Endothelial cell (in vitro differentiated cells): ENCODE measurements at places on chromosomes 16 and 17.
A peak's percentile ranks its signal among the peaks of the same experiment; 100 is the strongest.

DNA sequence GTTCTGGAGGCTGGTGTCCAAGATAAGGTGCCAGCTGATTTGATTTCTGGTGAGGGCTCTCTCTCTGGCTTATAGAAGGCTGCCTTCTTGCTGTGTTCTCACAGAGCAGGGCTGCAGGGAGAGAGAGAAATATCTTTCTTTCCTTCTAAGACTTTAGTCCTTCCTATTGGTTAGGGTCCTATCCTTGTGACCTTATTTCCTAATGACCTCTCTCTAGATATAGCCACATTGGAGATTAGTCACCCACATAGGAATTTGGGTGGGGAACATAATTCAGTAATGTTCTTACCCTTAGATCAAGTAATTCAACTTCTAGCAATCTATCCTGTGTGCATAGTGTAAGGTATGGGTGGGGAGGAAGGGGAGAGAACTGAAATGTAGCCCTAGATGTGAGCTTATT is 18.0 kb upstream of the ABCA5 start:
- no peak for DNase-seq

GRCh38 chr16:11242658-11243057 is 13.3 kb downstream of the SOCS1 start:
- DNase-seq, result no peak

DNA sequence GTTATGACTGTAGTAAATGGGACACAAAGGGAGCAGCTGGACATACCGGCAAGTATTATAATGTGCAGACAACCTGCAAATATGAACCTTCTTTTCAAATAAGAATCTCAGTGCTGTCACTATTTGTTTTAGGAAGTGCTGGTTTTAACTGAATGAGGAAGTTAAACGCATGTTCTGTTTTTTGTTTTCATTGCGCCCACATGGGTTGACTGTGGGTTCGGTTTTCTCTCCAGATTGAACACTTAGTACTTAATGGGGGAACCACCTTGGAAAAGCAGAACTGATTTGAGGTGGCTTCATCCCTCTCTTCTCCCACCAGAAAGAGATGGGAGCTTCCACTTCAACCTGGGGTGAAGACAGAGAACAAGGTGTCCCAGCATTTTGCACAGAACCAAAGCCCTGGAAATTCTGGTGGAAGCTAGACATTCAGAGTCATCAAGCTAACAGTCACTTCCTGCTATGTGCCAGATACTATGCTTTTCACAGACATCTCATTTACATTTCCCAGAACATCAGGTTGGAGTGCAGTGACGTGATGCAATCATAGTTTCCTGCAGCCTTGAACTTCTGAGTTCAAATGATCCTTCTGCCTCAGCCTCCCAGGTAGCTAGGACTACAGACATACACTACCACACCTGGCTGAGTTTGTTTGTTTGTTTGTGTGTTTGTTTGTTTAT is 149.8 kb downstream of the CDH13 start:
- no peak for DNase-seq

DNA sequence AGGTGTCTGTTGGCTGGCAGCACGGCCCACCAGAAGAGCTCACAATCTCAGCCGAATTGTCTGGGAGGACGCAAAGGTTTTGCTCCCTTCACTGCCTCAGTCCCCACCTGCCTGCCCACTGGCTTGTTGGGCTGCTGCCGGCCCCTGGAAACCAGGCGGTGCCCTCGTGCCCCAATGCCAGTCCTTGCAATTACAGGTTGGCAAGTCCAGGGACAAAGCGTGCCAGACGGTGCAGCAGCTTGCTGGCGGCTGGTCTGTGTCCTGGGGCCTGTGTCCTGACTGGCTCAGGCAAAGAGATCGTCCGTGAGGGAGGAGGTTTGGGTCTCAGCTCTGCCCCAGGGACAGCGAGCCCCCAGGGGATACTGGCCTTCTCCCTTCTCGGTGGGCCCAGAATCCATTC is 24.6 kb upstream of the SPNS2 start:
- DNase-seq, result no peak

- DNase-seq, result peak; percentile 25
Measured at GRCh38 chr17:17840751-17841591, 4.2 kb upstream of the SREBF1 start.

- peak; percentile 68 for DNase-seq
Measured at GRCh38 chr16:89489040-89489897, 1.1 kb downstream of the ANKRD11 start.

GRCh38 chr16:85898521-85899442 is at the start of gene IRF8:
IRF8 (plus strand) TSS chr16:85899162; CDS start chr16:85903016, 3,854 bp downstream.
- peak; percentile 67 for DNase-seq

DNA sequence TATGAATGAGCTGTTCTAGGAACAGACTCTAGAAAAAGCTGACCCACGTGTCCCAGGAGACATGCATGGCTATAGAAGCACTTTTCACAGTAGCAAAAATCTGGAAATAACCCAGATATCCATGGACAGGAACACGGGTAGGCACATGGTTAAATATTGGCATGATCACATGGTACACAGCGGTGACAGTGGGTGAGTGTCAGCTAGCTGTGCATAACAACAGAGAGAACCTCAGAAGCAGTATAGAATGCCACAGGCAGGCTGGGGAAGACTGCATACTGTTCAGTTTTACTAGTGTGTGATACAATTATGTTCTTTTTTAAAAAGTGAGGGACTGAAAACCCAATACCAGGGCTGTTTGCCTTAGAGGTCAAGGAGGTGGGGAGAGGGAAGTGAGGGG is 31.4 kb downstream of the EPN2 start:
- DNase-seq, result no peak

GRCh38 chr17:44829523-44830358 is at the start of gene GJC1:
GJC1 (minus strand) TSS chr17:44830287; CDS start chr17:44805817, 24,470 bp downstream.
- peak; percentile 59 for DNase-seq

DNA sequence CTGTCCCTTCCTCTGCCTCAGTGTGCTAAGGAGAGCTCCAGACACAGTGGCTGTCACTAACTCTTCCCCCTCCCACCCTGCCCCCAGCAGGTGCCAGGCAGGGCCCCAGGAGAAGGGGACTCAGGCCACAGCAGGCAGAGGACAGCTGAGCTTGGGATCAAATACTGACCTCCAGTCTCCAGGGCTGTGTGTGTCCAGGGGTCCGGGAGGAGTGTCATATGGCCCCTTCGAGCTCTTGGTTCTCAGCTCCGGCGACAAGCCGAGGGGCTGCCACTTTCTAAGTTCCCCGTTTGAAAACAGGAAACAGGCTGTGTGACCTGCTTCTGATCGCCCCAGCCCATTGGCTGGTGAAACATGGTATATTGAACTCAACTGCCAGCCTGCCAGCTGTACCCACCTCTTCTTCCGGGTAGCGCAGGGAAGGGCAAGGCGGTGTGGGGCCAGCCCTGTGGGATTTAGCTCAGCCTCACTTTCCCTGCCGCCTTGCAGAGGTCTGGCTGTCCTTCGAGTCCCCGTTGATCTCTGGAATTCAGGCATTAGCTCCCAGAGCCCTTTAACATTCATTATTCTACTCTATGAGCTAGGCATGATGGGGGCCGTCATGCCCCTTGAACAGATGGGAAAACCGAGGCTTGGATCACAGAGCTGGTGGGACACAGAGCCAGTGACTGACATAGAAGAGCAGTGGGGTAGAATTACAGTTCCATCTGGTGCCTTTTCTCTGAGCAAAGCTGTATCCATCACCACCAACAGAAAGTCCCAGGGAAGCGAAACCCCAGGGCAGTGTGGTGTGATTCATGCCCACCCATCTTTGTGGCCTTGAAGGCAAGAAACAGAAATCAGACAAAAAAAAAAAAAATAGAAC is at the start of gene SNX20:
Gene SNX20, minus strand, starts transcription at position 292 of the 865 bp plus-strand sequence. CDS start 3,786 bp downstream, outside the sequence.
- DNase-seq, result no peak

DNA sequence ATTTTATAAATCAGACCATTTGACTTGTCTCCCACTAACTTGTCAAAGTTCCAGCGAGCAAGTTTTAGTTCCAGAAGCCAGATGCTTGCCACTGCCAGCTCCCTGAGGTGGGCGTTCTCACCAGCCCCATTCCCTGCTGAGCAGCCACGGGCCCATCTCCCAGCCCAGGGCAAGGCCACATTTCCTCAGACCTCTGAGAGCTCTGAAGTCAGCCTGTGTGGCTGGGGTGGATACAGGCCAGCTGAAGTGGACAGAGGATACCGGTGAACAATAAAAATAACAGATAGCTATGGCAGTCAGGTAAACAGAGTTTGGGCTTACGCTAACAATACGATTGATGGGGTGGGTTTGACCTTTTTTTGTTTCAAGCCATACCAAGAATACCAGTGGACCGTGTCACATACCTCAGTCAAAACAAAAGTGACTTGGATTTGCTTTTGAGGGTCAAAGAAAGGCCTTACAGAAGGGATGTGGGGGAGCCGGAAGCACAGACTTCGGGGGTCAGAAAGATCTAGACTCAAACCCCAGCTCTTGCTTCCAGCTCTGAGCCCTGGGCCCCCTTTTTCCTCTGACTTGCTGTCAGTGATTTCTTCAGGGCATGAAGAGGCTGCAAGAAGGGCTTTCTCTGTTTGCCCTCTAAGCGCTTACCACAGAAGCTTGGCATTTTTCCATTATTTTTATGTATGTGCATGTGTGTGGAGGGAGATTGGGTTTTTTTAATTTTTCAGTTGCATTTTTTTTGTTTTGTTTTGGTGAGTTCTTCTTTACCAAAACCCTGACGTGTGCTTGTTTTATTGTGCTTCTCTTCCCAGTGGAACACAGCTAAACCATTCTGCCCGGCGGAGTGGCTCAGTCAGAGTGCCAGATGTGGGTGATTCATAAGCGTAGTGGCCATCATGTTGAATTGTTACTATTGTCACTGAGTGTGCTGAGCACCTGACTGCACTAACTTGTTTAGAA is 109.9 kb downstream of the GNAO1 start:
- DNase-seq, result no peak

- DNase-seq, result no peak
Measured at GRCh38 chr17:17073030-17073564, 30.8 kb downstream of the MPRIP start.

DNA sequence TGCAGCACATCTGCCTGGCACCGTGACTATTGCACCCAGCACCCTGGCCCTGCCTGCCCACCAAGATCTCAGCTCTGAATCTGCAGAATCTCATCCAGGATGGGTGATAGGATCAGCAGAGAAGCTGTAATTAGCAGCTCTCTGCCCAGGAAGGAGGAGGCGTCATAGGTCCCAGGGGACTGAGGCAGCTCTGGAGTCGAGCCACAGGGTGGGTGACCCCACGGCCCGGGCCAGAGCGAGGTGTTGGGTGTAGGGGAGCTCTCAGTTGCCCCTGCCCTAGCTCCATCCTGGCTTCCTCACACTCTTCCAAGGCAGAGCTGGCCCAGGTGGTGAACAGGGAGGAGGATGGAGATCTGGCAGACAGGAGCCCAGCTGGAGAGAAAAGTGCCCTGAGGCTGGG is 18.2 kb upstream of the FAM83G start:
- no peak for DNase-seq

GRCh38 chr17:6894206-6894528 is 62.6 kb upstream of the TEKT1 start:
- DNase-seq, result peak; percentile 69

DNA sequence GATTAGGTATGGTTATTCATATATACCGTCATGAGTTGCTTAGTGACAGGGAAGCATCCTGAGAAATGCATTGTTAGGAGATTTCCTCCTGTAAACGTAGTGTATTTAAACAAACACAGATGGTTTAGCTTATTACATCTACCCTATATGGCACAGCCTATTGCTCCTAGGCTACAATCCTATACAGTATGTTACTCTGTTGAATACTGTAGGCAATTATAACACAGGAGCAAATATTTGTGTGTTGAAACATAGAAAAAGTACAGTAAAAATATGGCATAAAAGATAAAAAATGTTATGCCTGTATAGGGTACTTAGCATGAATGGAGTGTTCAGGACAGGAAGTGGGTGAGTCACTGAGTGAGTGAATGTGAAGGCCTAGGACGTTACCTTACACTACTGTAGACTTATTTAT is 157.7 kb downstream of the CDH11 start:
- DNase-seq, result no peak

- peak; percentile 25 for DNase-seq
Measured at GRCh38 chr17:38982858-38983746, 15.9 kb upstream of the FBXO47 start.

GRCh38 chr17:67055811-67056745 is 11.7 kb downstream of the CACNG1 start:
- DNase-seq, result no peak

DNA sequence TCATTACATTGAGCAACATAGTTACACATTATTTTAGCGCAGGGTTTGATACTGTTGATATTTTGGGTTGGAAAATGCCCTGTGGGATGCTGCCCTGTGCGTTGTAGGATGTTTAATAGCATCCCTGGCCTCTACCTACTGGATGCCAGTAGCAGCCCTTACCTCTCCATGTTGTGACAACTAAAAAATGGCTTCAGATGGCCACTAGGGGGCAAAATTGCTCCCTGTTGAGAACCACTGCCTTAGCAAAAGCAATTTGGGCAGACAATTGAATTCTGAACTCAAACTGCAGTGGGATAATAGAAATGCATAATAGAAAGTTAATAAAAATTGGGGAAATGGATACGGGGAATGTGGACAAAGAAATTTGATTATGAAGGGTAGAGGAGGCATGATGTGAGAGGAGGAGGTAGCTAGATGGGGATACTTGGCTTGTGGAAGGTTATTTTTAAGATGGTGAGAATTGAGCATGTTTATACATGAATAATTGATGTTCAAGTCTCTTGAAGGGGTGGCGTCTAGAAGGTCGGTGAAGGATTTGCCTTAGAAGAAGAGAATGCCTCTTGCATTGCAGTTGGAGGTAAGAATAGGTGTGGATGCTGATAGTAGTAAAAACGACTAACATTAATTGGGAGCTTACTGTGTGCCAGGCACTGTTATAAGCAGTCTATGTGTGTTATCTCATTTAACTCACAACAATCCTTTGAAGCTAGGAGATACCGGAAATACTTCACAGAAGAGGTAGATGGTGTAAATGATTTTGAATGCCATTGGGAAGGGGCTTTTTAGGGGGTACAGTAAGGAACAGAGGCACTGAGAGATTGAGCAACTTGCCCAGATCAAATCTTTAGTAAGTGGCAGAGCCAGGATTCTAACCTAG is 19.0 kb downstream of the HEATR9 start:
- peak; percentile 64 for DNase-seq

- no peak for DNase-seq
Measured at GRCh38 chr17:3260163-3260562, 38.0 kb downstream of the OR3A1 start.

GRCh38 chr17:56213031-56213430 is 59.8 kb downstream of the ANKFN1 start:
- no peak for DNase-seq

DNA sequence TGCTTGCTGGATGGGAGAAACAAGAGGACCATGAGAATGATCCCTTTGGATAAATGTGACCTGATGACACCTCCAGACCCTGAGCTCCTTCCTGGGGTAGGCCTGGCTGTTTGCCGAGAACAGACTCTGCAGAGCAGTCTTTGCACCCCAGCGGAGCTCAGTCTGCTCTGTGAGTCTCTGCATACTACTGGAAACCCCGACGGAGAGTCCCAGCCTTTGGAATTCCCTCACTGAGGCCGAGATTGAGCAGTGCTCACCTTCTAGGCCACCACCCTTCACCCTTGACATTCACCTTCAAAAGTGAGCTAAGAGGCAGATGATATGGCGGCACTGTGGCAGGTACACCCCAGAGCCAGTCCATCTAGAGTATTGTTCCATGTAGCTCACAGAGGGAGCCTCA is 172.2 kb upstream of the CDH13 start:
- no peak for DNase-seq
